ENCODE measurements at places on chromosomes 3 and 15.

DNA sequence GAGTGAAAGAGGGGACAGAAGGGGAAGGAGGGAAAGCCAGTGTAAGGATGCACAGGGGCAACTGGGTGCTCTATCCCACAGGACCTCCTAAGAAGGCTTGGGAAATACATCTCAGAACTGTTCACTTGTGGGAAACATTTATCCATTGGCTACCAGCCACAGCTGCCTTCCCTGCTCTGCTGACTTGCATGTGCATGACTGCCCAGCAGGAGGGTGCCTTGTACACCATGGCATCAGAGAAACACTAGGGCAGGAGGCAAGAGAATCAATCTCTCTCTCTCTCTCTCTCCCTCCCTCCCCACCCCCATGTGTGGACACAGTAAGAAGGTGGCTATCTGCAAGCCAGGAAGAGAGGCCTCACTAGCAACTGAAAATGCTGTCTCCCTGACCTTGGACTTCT, 62.9 kb upstream of the ZBTB38 start:
- no peak for DNase-seq

GRCh38 chr3:187979564-187979963, 174.4 kb upstream of the LPP start:
- DNase-seq: no peak

DNA sequence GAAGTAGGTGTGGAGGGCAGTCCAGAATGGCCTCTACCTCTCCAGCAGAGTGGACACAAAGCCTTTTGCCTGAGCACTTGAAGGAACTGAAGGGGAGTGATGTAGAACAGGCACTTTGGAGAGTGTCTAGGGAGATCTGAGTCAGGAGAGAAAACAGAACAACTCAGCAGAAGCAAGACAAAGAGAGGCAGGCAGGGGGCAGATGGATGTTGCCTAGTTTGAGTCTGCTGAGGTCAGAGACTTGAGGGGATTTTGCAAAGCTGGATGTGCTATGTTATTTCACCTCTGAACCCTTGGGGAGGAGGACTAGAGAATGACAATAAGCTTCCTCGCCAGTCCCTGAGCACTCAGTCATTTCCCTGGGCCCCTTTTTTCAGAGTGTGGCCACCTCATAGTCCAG, 366.4 kb downstream of the EPHB1 start:
- DNase-seq: no peak

GRCh38 chr3:10335190-10335738, 14.4 kb upstream of the SEC13 start:
- DNase-seq: no peak

DNA sequence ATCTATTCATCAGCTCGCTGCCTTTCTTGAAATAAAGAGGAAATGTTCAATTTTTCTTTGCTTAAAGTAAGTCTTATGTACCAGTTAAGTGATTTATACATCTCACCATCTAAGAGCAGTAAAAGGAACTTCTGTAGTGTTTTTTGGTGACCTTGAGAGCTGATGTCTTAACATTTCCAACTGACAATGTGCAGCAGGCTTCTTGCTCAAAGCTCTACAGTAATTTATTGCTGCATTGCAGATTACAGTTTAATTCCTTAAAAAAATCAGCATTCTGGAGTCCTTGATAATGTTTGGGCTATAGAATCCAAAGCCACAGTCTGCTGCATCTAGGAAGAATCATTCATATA, 61.6 kb downstream of the DIPK2A start:
- DNase-seq: no peak

GRCh38 chr15:64246364-64247189, 83.8 kb upstream of the PPIB start:
- peak; percentile 45 for DNase-seq

DNA sequence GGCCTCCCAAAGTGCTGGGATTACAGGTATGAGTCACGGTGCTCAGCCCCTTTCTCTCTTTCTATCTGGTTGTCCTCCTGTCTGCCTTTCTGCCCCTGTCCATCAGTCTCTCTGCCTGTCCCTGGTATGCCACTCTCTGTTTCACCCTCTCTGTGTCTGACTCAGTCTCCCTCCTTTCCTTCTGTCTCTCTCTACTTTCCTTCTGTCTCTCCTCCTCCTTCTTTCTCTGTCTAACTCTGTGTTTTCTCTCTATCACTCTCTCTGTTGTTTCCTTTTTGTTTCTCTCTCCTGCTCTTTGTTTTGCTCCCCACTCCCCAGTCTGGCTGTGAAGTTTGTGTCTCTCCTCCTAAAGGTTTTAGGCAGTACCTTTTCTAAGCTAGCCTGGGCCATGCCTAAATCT, 9.1 kb upstream of the STRA6 start:
- DNase-seq: no peak
